ENCODE measurements at places on chromosomes 12 and 14.

DNA sequence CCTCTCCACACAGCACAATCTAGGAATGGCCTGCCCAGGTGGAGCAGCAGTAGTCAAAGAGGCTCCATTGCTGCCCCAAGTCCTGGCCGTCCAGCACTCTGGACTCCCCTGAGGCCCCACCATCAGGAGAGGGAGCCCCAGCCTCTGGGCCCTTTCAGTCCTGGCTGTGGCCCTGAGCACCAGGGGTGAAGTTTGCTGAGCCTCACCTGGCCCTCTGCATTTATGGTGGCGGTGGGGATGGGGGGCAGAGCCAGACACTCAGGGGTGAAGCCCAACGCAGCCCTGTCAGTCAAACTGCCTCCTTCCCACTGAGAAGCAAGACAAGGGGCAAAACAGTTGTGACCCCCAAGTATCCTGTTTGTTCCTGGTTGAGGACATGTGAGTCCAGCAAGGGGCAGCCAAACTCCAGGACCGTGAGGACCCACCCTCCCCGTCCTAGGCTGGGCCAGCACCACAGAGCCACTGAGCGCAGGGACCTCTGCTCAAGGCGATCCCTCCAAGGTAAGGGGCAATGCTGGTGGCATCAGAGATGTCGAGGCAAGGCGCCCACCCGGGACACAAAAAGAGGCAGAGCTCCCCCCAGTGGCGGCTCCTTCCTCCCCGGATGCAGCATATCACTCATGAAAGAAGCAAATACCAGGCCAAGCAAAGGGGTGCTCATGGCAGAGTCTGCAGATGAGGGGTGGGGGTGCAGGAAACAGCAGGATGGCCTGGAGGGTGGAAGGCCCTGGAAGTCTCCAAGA is 4.8 kb upstream of the AMN start:
- no peak for DNase-seq

DNA sequence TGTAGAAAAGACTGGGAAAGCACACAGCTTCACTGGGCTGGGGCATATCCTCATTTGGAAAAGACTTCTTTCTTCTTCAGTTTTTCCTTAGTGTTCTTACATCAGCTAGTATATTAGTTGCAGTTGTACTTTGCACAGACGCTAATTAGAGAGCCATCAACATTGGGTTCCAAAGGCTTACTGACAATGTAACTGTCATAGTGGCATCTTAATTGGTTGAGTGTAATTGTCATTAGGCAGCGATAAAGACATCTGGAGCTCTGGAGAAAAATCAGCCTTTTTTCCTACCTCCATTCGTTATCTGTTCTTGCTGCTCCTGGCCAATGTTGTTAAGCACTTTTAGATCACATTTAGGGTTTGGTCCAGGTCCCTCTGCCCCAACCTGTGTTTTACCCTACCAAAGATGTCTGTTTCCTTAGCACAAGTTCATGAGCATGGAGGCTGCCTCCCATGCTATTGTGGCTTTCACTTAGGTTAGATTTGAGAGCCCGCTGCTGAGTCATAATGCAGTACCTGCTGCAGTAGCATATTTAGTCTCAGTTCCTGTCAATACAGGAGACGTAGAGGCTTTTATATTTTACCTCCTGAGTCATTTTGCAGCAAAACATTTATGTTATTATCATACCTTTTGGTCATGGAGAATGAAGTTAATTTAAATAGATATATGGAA is 49.2 kb downstream of the FBXW8 start:
- no peak for DNase-seq

DNA sequence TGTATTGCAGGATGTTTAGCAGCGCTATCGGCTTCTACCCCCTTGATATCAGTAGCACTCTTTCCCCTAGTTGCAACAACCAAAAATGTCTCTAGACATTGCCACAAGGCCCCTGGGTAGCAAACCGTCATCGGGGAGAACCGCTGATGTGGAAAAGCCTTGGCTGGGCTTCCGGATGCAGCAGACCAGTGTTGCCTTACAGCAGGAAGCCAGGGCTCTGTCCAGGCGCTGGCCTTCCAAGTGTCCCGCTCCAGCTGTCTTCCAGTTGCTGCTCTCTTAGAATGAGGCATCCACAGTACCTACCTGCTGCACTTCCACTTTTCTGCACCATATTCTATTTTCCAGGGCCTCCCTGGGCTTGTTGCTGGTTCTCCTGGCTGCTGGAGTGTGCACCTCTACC is 22.6 kb upstream of the SLC10A1 start:
- no peak for DNase-seq

- no peak for DNase-seq
Observed at GRCh38 chr12:125512541-125513298, 447.5 kb downstream of the AACS start.

DNA sequence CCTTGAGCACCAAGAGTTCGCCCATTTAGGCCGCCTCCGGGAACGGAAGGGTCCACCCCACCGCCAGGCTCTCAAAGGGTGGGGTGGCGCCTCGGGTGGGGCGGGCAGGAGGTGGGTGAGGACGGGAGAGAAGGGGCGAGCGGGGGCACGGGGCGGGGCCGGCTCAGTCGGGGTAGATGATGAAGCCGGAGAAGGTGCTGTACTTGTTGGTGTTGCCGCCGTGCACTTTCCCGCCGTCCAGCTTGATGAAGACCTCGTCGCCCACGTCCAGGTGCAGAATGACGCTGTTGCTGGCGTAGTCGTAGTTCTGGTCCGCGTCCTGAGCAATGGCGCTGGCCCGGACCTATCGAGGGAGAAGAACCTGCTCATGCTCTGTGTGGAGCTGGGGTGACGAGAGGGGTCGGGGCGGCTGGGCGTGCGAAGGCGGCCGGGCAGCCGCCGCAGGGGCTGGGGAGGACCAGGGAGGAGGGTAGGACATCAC is 4.1 kb downstream of the C1QL4 start:
- no peak for DNase-seq

- DNase-seq: no peak
Observed at GRCh38 chr14:85475113-85475512, 54.8 kb upstream of the FLRT2 start.

DNA sequence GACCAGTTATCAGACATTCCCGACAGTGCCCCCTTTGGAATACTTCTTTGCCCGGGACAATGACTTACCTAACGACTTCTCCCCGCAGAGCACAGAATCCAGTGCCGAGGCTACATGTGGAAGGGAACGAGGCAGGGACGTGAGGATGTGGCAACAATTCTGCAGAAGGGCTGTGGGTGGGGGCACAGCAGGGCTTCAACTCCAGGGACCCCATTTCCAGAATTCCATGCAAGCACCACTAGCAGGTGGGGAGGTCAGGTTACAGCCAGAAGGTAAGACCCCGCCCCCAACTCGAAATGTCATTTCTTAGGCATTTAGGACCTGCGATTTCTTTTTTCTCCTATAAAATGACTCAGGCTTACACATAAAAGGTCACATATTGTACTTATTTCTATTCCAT is 207.9 kb downstream of the TMEM132C start:
- DNase-seq: no peak

DNA sequence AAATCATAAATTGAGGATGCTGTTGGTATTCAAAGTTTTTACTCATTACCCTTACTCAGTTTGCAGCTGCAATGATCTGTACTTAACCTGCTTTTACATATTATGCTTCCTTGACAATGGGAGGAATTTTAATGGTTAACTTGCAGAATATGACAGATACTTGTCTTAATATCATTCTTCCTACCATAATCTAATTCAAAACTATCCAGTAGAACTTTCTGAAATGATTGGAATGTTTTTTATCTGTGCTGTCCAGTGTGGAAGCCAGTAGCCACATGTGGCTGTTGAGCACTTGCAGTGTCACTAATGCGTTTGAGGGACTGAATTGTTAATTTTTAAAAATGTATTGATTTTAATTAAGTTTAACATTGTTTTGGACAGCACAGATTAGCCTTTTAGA is 23.5 kb downstream of the FGFR1OP2 start:
- DNase-seq: no peak
